ENCODE measurements at places on chromosomes 3 and 15.

DNA sequence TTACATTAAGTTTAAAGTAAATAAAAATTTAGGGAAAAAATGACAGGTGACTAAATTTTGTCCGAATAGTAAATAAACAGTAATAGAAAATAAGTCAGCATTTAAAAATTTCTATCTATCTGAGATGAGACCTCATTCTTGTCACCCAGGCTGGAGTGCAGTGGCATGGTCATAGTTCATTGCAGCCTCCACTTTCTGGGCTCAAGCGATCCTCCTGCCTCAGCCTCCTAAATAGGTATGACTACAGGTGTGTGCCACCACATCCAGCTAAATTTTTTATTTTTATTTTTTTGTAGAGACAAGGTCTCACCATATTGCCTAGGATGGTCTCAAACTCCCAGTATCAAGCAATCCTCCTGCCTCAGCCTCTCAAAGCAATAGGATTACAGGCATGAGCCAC, 7.8 kb downstream of the KPNA4 start:
- DNase-seq, result no peak

GRCh38 chr15:84657748-84658079, 285 bp downstream of the NMB start:
- DNase-seq, result no peak

- DNase-seq, result no peak
These were observed 1057.5 kb upstream of the CFAP20DC start for GRCh38 chr3:60107275-60107674.

DNA sequence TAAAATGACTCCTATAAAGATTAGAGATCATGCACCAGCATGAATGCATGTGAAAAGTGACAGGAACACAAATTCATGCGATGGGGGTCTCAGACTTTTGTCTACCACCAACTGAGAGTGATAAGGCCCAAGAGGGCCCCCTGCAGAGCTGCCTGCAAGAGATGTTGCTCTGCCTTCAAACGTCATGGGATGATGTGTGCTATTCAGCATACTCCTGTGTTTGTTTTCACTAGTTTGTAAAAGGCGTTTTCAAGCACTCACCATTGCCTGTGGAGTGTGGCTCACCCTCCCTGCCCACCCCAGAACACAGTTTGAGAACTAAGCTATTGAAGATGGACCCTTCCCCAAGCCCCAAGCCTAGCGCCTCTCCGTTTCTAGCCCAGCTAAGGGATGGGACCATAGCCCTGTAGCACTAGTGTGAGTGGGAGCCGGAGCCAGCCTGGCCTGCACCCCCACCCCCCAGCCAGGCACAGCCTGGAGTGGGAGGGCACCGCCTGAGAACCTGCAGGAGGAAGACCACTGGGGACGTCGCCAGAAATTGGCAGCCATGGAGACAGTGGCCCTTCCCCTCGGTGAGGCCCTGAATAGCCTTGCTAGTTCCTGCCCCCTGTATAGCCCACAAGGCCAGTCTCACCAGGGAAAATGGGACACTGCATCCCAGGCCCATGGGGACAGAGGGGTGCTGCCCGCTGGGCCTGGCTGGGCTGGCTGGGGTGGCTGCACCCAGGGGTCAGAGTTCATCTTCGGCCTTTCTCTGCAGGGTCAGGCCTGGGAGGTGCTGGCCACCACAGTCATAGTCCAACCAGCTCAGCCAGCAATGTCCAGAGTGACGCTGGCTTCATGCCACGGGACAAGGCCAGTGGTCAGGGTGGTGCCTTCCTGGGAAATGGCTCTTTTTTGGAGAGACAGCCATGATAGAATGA, 22.6 kb upstream of the KLF13 start:
- no peak for DNase-seq

DNA sequence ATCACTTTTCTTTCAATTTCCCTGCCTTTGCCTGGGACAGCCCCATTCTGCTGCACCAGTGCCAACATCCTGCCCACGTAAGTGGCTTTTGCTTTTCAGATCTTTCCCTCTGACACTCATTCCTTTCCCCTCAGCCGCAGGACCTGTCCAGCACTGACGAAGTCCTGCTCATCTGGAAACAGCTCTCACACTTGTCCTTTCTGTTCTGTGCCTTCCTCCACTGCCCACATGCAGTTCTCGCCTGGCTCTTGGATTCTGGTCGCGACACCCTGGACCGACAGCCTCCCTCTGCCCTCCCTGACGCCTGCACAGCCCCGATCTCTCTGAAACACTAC, 99.7 kb downstream of the ADCY5 start:
- DNase-seq, result no peak

GRCh38 chr3:7610634-7611033, 749.7 kb downstream of the GRM7 start:
- DNase-seq, result no peak

- DNase-seq, result no peak
These were observed 202.7 kb upstream of the KBTBD8 start for GRCh38 chr3:66795365-66795764.

GRCh38 chr3:99218468-99218867, 317.0 kb upstream of the DCBLD2 start:
- no peak for DNase-seq

DNA sequence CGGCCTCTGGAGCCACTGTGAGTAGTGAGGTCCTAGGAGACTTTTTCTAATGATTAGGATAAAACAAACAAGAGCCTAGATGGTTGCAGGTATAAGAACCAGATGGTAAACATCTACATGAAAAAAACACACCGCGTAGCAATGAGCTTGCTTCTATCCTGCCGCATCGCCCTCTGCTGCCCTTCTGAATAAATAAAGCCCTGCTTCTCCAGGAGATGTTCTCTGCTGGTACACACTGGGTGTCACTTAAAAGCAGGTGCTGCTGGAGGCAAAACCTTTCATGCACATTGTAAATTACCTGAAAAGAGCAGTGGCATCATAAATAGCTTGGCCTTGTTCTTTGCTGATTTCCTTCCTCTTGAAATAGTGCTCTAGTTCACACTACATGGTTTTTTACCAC, 164.4 kb upstream of the TOPAZ1 start:
- no peak for DNase-seq

DNA sequence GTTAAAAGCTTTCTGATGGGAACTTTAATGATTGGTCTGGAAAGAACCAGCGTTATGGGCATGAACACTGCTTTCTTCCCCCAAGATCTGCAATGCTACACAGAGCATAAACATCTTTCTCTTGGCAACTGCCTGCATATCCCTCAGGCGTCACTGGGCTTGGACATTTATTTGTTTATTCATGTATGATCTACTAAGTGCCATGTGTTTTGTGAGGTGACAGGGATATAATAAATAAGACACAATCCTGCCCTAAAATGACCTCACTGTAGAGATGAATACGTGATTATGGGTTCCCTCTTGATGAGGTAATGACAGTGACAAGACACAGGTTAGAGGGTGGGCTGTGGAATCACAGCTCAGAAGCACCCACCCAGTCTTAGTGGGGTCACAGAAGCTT, 485.3 kb downstream of the PDCD6IP start:
- DNase-seq, result no peak

- no peak for DNase-seq
These were observed 85.7 kb downstream of the MSL2 start for GRCh38 chr3:136110481-136110880.

- DNase-seq, result no peak
These were observed 14.6 kb upstream of the PLA2G4E start for GRCh38 chr15:42035435-42035761.

DNA sequence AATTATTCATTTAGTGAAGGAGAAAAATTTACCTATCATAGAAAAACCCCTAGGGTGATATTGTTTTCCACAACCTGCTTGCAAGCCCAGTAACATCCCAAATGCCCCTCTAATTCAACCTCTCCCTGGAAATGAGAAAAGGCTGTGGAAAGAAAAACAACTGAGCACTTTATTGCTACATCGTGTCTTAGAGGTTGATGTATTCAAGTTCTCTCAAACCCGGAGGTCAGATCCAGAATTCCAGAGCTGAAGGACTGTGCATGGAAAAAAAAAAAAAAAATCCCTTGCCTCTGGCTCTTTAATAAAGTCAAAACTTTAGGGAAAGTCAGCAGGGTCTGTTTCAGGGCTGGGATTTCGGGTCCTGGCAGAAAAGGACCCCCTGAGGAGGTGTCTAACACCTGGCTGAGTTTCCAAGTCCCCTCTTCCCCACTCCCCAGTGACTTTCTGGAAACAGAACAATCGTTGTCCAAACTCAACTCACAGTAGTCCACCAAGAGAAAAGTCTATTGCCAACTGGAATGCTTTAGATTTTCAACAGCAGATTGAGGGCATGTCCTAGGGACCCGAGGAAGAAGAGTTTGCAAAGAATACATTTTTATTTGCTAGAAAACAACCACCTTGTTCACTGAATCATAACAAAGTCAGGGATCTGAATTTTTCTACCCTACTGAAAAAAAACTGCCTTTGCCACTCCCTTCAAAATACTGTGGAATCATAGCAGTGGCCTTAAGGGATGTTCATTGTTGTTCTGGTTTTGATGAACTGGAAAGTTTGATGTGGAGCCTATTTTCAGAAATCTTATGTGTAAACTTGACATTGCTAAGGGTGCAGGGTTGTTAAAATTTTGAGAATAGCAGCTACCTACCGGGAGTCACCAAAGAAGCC, 207.5 kb upstream of the ADAMTS9 start:
- DNase-seq, result no peak
